MCF 10A (cell line): ENCODE measurements at places on chromosomes 7 and 10.

- no peak for DNase-seq
Observed at GRCh38 chr7:32658467-32658869, 163.2 kb downstream of the AVL9 start.

DNA sequence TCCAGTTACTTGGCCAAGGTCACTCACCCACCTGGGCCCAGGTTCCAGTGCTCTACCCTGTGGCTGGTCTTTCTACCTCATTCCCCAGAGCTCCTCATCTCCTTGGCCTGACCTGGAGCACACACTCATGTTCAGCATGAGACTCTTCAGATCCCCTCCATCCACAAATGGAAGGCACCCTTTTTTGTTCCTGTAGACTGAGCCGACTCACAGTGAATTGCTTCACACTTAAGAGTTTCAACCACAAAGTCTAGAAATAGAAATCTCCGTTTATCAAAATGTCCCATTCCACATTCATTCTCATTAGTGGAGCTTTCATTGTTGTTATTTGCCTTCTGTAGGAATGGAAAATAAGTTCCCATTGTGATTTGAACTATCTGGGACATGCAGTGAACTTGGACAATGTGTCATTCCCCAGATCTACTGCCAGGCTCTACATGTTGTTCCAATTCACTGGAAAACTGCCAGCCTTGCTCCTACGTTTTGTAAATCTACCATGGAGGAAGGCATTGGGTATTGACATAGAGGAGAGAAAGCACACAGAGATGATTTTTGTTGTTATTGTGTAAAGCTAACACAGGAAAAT is 125.3 kb upstream of the CELF2 start:
- DNase-seq, result no peak

- no peak for DNase-seq
Observed at GRCh38 chr10:6912929-6913328, 332.9 kb upstream of the PRKCQ start.

DNA sequence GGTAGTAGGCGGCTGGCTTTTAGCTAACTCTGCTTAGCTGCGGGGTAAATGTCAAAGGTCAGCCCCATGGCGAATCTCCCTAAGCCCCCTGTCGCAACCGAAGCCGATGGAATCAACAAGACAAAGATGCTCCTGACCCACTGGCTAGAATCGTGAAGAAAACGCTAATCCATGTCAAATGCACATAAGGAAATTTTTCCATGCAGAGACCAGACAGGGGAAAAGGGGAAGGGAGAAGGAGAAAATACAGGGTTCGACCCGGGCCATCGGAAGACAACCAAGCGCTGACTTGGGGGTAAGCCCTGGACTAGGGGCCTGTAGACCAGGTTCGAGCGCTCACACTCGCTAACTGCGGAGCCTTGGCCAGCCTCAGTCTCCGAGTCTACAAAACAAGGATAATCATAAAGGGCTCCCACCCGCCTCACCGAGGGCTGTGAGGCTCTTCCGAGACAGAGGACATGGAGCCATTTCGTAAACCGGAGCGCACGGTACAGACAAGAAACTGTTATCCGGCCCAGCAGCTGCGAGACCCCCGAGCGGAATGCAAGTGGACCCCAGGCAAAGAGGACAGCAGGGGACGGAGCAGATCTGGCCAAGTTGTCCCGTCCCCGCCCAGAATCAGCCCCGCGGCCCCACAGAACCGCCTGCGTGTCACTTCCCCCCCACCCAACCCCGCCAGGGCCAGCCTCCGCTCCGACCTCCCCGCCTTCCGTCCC is 507 bp downstream of the SAR1A start:
- no peak for DNase-seq

- no peak for DNase-seq
Observed at GRCh38 chr7:115249080-115249479, 327.2 kb downstream of the MDFIC start.
